ENCODE measurements at places on chromosomes 13 and 19. TPM values are rescaled to one million over a fixed set of nuclear protein-coding genes. Genes with fewer than 3 reads are reported as not detected.

GRCh38 chr19:42516771-42517170 lies 11.5 kb downstream of the CEACAM1 start:
- DNase-seq = no peak

CAMSAP3 gene
- 27.7 TPM for polyA plus RNA-seq

DNA sequence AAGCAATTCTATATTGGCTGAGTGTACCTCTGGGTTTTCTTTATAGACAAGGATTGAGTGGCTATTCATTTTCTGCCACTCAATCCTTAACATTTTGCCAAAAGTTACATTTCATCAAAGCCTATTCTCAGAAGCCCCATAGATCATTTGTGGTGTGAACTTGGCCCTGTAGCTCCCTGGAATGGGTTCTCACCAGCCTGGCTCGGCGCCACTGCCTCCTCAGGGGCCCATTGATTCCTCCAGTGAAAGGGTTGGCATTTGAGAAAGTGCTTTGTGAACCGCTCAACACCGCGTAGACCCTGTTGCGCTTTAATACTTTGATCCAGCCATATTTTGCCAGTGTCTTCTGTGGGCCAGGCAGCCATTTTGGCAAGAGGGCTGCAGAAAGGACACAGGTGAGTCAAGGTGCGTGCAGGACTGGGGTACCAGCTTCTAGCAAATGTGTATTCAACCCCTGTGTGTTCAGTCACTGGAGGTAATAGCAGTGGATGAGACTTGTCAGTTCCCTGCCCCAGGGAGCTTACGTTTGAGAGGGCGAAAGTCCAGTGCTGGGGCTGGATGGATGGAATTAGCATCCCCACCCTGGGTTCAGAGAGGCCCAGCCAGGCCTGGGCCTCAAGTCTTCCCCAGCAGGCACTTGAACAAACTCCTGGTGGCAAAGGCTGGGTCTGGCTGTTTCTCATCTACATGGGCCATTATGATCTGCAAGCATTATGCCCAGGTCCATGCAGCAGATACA lies 3.8 kb downstream of the RAB8A start:
- DNase-seq = no peak

ITGBL1 gene
- 1.8 TPM for polyA plus RNA-seq

- DNase-seq = no peak
Observed at GRCh38 chr19:10505583-10506229, 2.5 kb upstream of the KEAP1 start.

DNA sequence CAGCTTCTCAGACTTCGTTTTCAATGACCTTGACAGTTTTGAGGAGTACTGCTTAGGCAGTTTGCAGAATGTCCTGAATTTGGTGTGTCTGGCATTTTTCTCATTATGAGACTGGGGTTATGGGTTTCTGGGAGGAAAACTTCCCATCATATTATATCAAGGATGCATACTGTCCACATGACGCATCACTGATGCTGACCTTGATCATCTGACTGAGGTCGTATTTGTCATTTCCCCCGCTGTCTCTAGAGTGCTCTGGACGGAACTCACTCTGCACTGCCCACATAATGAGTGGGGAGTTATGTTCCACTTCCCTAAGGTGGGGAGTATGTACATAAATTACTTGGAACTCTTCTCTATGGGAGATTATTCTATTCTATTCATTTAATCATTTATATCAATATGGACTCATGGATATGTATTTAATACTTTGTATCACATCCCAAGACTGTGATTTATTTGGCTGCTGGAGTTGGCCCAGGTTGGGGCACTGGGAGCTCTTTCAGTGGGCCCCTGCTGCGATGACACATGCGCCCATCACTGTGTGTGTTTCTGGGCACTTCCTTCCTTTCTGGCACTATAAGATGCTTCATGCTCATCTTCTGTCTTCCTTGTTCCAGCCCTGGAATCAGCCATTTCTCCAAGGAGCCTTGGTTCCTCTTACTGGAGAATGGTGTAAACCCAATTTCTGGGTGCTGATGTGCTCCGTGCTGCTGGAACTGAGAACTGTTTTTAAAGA lies 138.6 kb downstream of the MIPEP start:
- no peak for DNase-seq

DNA sequence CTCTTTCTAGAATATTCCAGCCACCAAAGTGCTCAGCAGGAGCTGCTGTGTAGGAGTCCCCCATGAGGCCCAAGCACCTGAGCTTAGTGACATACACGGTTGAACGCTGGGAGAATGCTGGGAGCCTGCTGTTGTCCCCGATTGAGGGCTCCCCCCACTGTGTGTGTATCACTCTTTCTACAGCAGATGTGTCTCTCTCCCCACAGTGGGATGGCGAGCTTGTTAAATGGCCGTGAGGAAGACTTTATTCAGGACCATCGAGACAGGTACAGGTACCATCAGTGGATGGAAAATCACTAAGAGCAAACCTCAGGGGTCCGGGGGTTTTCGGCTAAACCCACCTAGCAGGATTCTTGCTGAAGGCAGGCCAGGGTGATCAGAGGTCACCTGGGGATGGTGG lies 22.7 kb downstream of the EPN1 start:
- no peak for DNase-seq

- no peak for DNase-seq
Observed at GRCh38 chr19:29495091-29495490, 30.7 kb upstream of the VSTM2B start.

- no peak for DNase-seq
Observed at GRCh38 chr19:7833225-7834099, 3.4 kb downstream of the EVI5L start.

GRCh38 chr13:34722922-34723321 lies 219.1 kb upstream of the NBEA start:
- no peak for DNase-seq

DNA sequence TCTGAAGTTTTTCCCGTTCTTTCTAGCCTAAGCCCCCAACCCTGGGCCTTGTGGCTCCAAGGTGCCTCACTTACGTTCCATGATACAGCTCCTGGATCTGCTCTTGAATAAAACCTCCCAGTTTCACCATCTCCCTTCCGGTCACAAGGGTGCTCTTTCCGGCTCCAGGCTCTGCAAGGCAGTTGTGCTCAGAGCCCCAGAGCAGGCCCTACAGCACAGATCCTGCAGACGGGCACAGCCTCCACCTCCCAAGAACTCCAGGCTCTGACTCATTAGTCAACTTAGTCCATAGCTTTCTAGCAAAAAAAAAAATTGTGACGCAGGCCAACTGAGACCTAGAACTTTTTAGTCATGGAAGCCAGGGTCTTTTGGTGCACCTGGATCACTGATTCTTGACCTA lies 33.9 kb upstream of the SLC7A10 start:
- no peak for DNase-seq

GRCh38 chr13:80751854-80752253 lies 410.9 kb upstream of the SPRY2 start:
- no peak for DNase-seq

EDNRB gene
- polyA plus RNA-seq = 64.5 TPM

SPACA4 gene
- polyA plus RNA-seq = 0.15 TPM

RFPL4A gene
- not detected for polyA plus RNA-seq

NKPD1 gene
- polyA plus RNA-seq = 0.06 TPM

- no peak for DNase-seq
Observed at GRCh38 chr13:21075379-21076249, 14.2 kb upstream of the LATS2 start.

DNA sequence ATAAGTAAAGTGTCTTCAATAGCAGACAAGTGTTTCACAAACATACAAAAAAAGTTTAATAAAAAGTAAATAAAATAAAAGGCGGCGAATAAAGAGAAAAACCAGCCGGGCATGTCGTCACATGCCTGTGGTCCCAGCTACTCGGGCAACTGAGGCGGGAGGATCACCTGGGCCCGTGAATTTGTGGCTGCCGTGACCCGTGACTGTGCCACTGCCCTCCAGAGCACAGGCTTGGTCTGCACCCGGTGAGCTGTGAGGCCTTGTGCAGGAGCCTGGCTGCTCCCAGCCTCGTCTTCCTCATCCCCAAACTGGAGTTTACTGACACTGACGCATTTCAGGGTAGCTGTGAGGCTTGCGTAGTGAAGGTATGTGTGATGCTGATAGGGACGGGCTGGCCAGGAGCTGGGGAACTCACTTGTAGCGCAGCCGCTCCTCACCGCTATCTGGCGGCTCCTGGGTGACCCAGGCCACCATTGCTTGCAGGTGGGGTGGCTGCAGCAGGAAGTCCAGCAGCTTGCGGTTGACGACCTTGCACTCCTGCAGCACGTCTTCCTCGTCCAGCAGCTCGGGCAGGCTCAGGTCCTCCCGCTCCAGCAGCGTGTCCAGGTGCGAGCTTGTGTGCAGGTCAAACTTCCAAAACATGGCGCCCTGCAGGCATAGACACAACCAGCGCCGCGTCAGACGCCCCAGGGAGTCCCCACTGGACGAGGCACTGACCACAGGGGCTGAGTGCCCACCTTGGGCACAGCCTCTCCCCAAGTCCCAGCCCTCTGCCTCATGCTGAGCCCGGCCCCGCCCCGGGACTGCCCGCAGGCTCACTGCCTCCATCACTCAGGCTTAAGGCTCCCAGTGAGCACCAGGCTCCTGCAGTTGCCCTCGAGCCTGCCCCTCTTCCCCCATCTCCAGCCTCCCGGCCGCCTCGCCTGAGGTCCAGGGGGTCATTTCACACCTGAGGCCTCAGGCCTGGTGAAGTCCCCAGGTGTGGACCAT lies 12.1 kb downstream of the PPP6R1 start:
- no peak for DNase-seq

DNA sequence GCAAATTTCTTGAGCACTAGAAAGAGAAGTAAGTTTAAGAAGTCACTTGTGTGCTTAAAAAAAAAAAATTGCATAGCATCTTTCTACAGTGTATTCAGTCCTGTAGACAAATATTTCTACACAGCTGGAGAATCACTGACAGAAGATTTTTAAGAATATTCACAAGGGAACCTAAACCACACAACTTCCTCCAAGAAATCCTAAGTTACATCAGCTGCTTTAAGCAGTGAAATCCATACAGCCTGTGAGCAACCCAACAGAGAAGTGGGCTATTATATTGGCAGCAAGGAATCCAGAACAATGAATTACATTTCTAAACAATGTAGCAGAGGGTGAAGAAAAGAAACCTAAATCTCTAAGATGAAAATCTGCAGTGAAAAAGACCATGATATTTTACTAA lies 1.5 kb downstream of the DOCK9 start:
- no peak for DNase-seq

PRR22 gene
- 4.4 TPM for polyA plus RNA-seq

ODAD3 gene
- 1.2 TPM for polyA plus RNA-seq

DNA sequence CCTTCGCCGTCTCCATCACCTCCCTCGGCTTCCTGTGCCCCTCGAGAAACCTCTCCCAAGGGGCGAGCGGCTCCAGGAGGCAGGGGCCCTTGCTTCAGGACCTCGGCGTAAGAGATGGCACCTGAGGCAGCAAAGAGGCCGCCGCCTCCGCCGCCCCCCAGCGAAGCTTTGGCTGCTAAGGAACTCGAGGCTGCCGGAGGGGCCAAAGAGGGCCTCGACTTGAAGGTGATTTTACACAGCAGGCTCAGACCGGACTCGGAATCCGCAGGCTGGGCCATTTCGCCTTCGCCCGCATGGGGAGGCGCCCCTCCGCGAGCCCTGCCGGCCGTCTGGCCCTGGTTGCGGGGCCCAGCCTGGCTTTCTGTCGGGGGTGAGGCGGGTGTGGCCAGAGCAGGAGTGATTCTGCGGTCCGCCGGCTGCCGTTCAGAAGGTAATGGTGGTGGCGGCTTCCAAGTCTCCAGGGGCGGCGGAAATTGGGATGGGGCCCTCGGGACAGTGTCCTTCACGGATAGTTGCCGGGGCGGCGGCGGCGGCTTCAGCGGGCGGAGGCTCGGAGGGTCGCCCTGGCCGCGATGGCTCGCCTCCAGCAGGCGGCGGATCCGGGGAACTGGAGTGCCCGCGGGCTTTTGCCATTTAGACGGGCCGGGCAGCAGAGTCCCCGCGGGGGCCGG lies 1.4 kb downstream of the GGN start:
- DNase-seq = no peak

GRCh38 chr13:23776698-23777574 lies 112.3 kb downstream of the MIPEP start:
- no peak for DNase-seq

- no peak for DNase-seq
Observed at GRCh38 chr19:3409346-3410064, 43.1 kb downstream of the NFIC start.

PTH2 gene
- not detected for polyA plus RNA-seq

DNA sequence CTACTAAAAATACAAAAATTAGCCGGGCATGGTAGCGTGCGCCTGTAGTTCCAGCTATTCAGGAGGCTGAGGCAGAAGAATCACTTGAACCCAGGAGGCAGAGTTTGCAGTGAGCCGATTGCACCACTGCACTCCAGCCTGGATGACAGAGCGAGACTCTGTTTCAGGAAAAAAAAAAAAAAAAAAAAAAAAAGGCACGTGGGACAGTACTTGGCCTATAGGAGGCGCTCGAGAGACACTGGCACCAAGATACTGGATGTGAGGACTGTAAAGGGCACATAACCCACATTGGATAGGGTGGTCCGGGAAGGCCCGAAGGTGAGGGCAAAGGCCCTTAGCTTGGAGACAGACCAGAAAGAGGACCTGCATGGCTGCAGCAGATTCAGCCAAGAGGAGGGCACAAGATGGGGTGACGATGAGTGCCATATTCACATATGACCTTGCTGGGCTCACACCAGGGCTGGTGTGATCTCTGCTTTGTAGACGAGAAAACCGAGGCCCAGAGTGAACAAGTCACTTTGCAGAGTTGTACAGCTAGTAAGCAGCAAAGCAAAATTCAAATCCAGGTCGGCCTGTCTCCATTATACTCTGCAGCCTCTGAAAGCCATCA lies 89.4 kb downstream of the DPF1 start:
- DNase-seq = no peak

CBY2 gene
- 0.46 TPM for polyA plus RNA-seq

DNA sequence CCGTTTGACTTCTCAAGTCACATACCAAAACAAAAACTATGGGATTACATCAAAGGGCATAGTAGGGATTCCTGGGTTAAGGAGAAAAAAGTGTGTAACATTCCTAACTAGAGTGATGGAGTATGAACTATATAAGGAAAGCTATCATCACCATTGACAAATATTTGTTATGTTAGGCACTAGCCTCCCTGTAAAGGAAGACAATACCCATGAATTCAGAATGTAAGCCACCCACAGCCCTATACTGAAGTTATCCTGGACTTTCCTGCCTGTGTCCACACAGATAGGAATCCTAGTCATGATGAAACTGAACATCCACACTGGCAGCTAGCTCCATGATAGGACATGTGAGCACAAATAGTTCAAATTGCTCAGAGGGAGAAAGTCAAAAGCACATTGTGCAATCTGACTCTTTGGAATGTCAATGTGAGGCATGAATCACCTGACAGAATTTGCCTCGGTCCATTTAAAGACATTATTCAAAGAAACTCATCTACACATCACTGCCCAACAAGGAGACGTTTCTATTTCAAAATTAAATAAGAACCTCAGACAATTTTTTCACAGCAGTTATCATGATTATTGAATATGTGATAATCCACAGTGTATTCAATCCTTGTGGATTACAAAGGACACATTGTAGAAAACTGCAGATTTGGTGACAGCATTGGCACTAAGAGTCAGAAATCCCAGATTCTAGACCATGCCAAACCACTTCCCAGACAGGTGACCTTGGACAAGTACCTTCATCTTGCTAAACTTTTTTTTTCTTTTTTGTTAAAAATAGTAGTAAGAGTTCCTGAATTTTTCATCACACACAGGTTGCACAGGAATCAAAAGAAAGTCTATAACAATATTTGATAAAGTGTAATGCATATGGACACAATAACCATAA lies 529.3 kb downstream of the IRS2 start:
- DNase-seq = no peak
